ENCODE measurements at places on chromosomes 5 and 9.

DNA sequence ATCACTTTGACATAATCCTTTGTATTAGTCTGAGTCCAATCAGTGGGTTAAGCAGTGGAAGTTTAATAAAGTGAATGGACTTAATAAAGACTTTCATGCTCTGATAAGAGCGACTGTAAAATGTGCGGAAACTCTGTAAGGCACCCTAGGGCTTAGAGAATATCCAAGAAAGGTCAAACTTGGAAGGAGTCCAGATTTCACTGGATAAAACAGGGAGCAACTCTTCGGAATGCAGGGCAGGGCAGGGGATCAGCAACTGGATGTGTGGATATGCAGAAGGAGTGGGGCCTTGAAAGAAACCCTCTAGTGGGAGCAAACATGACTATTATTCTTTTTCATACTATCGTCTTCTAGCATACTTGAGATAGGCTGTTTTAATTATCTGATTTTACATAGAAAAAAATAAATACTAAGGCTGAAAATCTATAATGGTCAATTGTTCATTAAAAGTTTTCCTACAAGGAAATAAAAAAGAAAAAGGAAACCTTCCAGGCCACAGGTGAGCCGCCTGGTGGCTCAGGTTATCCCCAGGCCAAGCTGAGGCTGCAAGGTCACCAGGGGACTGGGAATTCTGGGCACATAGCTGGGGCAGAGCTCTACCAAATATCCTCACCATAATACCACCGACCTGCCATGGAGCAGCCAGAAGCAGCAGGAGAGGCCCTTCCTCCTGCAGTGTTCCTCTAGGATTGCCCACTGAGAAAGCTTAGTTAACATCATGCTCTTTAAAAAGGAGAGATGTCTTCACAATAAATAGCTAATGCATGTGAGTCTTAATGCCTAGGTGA is 46.3 kb upstream of the CCDC112 start:
- no peak for DNase-seq

DNA sequence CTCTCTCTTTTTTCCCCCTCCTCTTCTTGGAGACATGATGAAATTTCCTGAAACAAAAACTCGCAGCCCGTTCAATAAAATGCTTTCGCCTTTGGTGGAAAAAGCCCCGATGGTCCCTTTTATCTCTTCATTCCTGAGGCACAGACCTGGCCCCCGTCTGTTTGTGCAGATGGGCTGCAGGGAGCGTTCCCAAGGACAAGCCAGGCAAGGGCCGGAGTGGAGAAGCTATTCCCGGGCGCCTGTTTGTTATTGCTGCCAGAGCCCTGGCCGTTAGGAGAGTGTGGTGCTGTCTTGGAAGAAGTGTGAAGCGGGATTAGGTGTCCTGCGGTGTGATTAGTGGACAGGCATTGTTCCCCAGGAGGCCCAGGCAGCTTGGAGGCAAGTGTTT is 71.9 kb downstream of the SMIM23 start:
- no peak for DNase-seq

- DNase-seq = no peak
Measured at GRCh38 chr5:17330386-17330785, 113.0 kb downstream of the BASP1 start.

DNA sequence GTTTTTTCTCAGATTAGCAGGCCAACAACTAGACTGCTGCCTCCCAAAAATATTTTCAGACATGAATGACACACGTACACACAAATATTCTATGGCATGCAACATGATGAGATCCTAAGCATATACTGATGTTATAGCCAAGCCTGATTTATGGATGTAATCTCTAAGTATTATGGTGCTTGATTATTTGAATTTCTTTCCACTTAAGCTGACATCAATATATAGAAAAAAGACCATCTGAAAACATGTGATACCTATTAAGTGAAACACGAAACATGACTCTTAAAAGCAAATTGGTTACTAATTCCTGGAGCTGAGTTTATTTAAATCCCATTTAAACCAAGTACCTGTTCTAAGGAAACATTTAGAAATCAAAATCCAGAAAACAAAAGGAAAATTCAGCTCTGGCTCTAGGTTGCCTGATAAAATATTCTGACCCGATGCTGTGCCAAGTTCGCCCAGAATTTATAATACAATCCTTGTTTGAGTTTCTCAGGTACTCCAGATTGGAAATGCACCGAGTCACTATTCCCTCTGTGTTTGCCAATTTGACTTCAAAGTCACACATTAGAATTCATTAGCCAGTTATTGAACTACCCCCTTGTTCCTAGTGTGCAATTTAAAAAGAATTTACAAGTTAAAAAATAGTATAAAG is 548.6 kb downstream of the CSNK1G3 start:
- no peak for DNase-seq

DNA sequence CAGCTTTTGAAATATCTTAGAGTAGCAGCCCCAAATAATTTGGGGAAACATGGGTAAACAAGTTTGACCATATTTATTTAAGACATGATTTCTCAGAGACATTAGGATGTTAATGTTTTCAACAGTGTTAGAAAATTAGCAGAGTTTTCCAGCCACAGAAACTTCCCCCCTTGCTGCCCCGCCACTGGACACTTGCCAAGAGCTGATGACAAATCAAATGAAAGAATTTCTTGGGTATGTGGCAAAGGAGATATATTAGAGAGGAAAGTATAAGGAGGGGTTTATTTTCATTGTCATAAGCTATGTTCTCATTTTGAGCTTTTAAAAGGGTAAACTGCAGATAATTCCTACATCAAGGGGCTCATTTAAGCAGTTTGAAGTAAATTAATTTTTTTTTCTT is 15.9 kb downstream of the GABRA1 start:
- DNase-seq = no peak

- DNase-seq = no peak
Measured at GRCh38 chr5:111769541-111769940, 12.5 kb upstream of the NREP start.

- no peak for DNase-seq
Measured at GRCh38 chr9:84856181-84856632, 186.7 kb downstream of the NTRK2 start.

Measured in urothelium cell line (cell line).